ENCODE measurements at places on chromosomes 3 and 15.

GRCh38 chr3:127637971-127638370 lies 9.0 kb downstream of the PODXL2 start:
- DNase-seq = no peak

DNA sequence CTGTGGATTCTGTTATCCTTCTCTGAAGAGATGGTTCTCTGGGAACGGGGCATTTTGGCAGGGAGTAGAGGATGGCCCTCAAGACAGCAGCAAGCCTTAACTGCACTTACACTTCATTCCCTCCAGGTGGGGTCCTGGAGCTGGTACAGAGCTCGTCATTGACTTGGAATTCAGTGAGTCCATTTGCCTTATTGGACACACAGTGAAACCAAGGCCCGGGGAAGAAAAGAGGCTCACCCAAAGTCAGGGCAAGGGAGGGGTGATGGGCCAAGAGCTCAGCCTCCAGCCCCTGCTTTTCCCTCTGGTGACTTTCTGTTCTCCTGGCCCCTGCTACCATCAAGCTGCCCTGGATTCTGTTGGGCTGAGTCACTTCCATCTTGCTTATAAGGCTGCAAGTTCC lies 125.6 kb downstream of the ETFA start:
- DNase-seq = no peak

GRCh38 chr3:82093641-82094040 lies 332.2 kb upstream of the GBE1 start:
- DNase-seq = no peak

DNA sequence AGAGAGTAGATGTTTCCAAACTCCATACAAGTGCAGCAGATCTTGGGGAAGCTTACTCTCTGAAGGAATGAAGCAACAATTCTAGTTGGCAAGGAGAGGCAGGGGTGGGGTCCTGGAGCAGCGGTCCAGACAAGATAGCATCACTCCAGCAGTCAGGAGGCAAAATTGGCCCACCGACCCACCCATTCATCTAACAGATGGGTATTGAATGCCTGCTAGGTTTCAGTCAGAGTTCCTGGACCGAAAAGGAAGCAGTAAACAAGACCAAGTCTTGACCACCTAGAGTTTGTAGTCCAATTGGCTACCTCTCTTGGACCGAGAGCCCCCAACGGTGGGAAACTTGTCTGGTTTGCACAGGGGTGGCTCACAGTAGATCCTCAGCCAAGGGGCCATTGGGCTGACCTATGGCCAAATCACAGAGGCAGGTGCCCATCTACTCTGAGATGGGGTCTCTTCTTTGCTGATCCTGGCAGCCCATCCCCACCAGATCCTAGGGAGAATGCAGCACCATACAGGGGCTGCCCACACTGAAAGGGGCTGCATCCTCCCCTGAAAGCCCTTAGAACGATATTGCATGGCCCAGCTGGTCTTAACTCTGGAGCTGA lies 74.3 kb downstream of the CORO2B start:
- DNase-seq = no peak

GRCh38 chr15:57025264-57025926 lies 107.0 kb downstream of the TCF12 start:
- DNase-seq = no peak

GRCh38 chr3:111761309-111761795 lies 97.7 kb upstream of the PHLDB2 start:
- no peak for DNase-seq

- no peak for DNase-seq
Observed at GRCh38 chr3:194208709-194209108, 72.8 kb downstream of the HES1 start.

GRCh38 chr3:122271246-122271898 lies 53.7 kb upstream of the CSTA start:
- DNase-seq = no peak

DNA sequence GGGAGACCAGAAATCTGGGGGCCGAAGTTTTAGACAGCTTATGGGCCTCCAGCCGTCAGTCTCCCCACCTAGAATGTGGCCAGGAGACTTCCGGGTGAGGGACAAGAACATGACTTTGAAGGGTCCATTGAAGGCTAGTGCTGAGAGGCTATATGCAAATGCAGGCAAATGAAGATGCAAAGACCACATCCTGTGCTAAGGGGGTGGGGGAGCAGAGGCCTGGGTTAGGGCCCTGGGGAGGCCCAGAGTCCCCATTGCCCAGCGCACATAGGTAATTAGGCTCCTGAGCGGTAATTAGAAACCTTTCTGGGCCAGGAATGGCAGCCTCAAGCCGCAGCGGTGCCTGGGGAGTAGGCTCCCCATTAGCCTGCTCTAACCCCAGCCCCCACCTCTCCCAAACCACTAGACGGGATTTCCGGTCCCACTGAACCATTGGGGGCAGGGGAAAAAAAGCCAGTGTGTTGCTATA lies 6.8 kb downstream of the CSK start:
- DNase-seq = no peak

- no peak for DNase-seq
Observed at GRCh38 chr3:185058796-185059195, 94.1 kb downstream of the C3orf70 start.

DNA sequence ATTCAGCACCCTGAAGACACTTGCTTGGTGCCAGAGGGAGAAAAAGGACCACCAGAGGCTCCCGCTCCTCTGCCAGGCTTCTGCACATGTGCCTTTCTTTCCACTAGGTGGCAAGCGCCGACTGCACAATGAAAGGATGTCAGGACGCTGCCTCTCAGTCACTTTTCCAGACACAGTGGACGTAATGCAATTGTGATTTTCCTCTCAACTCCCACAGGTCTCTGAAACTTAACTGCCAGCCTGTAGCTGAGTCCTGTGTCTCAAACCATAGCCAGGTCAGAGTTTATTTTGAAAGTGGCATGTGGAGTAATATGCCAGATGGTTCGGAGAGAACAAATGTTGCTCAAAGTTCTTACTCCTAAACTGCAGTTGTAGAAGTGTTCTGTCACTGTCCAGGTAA lies 162.9 kb downstream of the ITPR1 start:
- no peak for DNase-seq

DNA sequence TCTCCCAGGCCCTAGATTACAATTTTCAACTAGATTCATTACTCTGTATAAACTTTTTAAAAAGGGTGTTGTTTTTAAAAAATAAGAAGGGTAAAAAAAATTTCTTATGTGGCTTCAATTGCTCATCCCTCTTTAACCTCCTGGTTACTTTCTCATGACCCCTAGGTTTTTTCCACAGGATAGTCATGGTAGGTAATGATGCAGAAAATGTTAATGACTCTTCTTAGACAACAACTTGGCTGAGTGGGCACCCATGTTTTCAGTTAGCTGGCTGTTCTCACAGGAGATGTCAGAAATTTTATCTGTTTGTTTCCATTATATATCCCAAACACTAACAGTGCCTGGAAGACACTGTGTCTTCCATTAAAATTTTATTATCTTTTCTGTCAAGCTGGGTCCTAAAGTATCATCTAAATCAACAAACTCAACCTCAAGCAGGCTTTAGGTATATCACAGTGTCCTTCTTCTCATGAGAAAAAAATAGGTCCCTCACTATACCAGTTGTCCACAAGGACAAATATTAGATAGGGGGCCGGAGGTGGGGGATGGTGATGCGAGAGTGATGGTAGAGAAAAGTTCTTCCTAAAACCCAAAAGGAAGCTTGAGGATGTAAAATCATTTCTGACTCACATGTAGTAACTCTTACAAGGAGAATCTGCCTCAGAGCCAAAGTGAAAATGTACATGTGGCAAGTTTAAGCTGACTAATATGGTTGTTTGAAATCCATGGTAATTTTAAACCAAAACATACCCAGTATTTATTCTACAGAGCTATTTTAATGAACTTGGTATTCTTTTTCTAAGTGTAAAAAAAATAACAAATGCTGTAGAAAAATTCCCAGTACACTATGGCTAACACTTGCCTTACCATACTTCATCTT lies 43.3 kb downstream of the PLOD2 start:
- DNase-seq = peak; percentile 41

DNA sequence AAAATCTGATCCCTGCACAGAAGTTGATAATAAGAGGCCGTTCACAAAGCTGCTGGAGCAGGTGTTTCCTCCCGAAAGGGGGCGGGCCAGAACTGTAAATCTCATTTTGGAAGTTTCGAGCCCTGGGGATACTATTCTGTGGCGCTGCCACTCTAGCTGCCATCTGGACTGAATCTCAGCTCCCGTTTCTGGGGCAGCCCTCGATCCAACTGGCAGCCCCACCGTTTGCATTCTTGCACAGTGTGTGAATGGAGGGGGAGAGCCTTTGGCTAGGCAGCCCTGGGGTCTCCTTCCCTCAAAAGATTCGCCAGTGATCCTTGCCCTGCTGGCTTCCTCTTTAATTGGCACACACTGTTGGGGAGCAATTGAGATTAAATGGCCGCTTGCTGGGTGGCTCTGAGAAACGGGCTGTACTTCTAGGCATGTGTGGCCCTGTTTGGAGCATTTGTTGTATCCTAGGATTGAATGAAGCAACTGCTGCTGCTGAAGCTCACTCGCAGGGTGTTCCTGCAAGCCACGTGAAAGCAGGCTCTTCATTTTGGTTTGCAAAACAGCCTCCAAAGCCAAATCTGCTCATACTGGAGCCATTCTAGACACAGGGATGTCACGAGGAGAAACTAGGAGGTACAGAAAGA lies 57.2 kb upstream of the TOPAZ1 start:
- no peak for DNase-seq

DNA sequence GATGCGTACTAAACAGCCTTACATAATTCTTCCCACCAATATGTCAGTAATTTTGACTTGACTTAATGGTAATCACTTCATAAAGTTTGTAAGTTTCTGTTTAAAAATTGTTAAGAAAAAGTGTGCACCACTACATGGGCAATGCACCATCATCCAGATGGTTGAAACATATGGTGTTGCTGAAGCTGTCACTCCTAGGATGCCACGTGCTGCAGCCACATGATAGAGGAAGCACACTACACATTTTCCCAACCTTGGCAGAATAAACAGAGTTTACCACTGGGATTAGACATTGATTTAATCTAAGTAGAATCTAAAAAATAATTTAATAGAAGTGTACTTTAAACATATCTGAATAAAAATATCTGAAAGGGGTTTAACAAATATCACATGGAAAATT lies 1209.9 kb downstream of the NSUN3 start:
- DNase-seq = no peak

DNA sequence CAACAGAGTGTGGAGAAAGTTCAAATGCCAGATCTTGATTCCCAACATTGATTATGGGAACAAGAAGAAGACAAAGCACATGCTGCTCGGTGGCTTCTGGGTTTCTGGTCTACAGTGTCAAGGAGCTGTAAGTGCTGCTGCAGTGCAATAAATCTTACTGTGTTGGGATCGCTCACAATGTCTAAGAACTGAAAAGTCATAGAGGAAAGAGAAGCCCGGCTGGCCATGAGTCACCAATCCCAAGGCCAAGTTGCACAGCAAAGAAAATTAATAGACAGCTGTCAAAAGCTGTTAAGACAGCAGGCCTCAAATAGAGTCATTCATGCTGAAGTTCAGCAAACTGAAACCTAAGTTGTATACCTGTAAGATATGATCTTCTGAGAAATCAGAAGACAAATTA lies 33.2 kb upstream of the SPPL2A start:
- DNase-seq = no peak

DNA sequence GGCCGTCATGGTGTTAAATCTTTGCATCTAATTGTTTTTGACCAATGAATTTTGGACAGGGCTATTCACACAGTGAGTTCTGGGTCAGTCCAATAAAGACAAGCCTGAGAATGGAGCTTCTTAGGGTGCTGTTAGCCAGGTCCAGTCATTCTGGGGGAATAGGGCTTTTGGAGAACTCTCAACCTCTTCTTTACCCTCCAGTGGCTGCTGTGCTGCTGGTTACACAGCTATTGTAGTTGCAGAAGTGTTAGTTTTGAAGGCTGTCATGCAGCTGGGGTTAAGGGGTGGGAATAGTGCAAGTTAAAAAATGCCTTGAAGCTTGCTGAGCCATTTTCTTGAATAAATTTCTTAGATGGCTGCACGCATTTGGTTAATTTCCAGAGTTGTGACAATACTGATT lies 89.9 kb downstream of the CHD2 start:
- DNase-seq = no peak

- no peak for DNase-seq
Observed at GRCh38 chr3:180548050-180548449, 53.9 kb upstream of the TTC14 start.

DNA sequence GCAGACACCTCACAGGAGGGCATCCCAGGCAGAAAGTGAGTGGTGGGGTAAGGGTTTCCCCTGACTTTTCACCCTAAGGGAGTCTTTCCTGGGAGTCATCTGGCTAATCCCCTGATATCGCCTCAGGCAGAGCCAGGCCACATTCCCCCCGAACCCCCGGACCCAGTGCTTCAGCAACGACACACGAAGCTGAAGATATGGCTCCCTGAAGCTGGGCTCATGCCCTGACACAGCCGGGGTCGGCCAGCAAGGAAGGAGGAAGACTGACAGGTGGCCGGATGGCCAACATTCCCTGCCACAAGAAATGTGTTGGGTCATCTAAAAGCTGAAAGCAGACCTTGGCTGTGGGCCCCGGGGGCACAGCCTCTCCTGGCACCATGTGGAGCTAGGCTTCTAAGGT lies 14.4 kb downstream of the CHST13 start:
- no peak for DNase-seq

DNA sequence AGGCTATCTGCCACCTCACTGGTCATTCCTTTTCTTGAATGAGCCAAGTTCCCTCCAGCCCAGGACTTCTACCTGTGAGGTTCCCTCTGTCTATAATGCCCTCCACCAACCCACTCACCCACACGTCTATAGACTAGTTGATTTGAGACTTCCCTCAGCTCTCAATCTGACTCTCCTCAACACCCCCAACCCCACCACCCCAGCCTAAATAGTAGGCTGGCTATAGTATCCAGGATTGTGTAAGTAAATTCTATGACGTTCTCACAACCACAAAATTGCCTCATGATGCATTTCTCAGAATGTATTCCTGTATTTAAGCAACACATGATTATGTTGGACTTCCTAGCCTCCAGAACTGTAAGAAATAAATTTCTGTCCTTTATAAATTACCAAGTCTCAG lies 2.2 kb downstream of the PLSCR1 start:
- no peak for DNase-seq

DNA sequence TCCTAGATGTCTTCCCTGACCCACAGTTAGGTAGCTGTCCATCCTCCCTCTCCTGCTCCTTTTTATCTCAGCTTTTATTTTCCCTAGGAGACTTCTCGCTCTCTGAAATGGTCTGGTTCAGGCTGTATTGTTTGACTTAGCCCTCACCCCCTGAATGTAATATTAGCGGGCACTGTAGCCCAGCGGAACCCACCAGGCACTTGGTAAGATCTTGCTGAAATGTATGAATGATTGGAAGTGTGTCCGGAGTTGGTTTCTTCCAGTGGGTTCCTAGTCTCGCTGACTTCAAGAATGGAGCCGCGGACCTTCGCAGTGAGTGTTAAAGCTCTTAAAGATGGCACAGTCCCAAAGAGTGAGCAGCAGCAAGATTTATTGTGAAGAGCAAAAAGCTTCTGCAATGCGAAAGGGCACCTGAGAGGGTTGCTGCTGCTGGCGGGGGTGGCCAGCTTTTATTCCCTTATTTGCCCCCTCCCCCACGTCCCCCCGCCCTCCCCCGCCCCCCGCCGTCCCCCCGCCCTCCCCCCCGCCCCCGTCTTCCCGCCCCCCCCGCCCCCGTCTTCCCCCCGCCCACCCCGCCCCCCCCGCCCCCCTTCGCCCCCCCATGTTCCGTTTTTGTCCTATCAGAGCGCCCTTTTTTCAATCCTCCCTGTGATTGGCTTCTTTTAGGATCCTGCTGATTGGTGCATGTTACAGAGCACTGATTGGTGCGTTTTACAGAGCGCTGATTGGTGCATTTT lies 694 bp upstream of the EEFSEC start:
- DNase-seq = peak; percentile 58

GRCh38 chr15:80404057-80404760 lies at the start of gene ARNT2:
Gene ARNT2, plus strand, starts transcription at chr15:80404382. Its CDS starts 134 bp downstream, at chr15:80404516.
- no peak for DNase-seq

- no peak for DNase-seq
Observed at GRCh38 chr15:89375093-89376005, 40.7 kb upstream of the POLG start.

- DNase-seq = no peak
Observed at GRCh38 chr15:75739791-75740190, 27.1 kb upstream of the CSPG4 start.
